ENCODE measurements at places on chromosomes 6 and 20.

DNA sequence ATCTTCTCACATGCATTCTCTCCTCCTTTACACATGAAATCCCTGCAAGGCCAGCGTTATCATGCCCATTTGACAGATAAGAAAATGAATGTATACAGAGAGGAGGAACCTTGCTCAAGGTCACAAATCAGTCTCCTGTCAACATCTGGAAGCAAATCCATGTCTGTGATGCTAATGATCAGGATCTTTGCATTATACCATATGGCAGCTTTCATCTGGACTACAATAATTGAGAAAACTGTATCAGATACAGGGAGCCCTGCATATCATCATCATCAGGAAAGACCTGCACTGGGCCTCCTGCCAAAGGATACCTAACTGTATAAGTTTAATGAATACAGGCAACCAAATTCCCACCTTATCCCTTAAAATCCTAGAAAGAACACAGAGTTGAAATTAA is 213.7 kb downstream of the PTPRT start:
- DNase-seq, result no peak

- DNase-seq, result no peak
Measured at GRCh38 chr6:106749609-106750008, 120.2 kb downstream of the QRSL1 start.

DNA sequence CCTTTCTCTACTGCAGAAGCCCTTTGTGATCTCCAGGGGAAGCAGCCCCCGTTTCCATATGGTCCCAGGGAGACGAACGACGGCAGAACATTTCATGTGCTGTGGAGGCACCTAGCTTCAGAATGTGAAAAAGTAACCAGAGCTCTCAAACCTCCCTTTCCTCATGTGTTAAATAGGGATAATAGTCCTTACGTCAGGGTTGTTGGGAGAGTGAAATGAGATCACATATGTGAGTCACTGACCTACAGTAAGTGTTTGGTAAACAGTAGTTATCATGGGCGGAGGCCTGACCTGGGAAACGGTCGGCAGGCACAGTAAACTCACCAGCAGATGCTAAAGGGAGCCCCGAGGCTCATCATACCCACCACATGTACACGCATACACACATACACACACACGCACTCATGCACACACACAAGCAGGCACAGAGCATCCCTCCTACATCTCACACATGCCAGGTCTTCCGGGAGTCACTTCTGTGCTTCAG is 89.7 kb downstream of the LY86 start:
- DNase-seq, result no peak

DNA sequence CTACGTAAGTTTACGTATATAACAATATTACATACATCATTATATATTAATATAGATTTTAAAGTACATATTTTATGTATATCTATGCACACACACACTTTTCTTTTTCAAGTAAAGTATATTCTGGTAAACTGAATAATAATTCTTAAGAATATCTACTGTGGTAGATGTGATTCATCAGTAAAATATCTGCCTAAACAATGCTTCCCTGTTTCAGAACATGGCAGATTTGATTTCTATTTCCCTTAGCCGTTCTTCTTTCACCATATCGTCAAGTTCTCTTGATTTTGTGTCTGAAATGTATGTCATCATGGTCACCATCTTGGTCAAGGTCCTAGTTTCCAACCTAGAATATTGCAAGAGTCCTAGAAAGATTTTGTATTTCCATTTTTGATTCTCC is 195.6 kb downstream of the HDGFL1 start:
- DNase-seq, result no peak

GRCh38 chr6:116438590-116439448 is 22.4 kb upstream of the CALHM6 start:
- DNase-seq, result no peak

DNA sequence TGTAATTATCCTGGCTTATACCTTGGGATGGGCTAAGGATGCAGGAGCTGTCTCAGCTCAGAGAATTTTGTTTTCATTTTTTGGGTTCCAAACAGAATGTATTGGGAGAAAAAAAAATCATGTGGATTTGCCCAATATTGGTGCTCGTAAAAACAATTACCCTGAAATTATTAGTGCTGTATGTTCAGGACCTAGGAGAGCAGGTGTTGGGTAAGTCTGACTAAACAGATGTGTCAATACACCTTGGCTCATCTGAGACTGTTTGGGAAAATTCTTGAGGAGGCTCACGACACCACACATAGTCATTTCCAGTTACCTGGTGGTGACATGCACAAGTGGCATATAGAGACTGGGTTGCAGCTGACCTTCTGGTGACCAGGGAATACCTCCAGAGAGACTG is 802.1 kb upstream of the FLRT3 start:
- DNase-seq, result no peak

GRCh38 chr20:24403406-24403805 is 66.0 kb upstream of the SYNDIG1 start:
- DNase-seq, result no peak

GRCh38 chr6:159977255-159977903 is 8.5 kb downstream of the IGF2R start:
- DNase-seq, result peak; percentile 38

DNA sequence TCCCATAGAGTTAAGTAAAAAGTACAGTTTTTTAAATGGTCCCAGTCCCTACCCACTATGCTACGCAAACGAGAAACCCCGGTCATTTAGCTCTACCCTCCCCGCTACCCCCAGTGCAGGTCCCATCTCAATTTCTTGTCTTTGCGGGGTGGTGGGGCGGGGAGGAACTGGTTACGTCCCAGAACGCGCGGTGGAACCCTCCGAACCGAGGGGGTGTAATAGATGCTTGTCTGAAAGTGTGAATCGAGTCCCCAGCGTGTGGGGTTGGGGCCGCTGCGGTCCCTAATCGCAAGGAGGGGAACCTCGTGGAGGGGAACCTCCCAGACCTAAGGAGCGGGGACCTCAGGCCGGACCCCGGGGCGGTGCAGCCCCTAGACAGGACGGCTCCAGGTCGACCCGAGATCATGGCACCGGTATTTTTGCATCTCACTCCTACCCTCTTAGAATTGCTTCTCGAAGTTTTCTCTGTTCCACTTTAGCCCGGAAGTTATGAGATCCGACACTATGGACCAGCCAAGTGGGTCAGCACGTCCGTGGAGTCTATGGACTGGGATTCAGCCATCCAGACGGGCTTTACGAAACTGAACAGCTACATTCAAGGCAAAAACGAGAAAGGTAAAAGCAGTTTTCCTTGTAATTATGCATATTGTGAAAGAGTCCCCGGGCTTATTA is 779 bp downstream of the HEBP2 start:
- no peak for DNase-seq

- no peak for DNase-seq
Measured at GRCh38 chr6:41748542-41748941, 1.3 kb upstream of the PGC start.

- no peak for DNase-seq
Measured at GRCh38 chr6:131811500-131811899, 3.7 kb downstream of the ENPP1 start.

DNA sequence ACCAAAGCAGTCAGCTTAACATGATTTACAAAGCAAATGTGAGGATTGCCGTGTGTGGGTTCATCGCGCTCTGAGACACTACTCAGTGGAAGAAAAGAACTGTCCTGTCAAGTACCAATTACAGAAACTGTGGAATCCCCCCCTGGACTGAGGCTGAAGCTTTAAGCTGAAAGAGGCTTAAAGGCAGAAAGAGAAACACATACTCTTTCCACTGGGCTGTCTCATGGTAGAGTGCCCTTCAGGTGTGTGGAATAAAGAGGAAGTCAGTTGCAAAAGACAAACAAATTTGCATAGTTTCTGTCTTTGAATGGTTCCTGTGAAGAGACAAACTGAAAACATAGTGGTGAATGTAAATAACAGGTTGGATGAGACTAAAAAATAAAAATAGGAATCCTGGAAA is 560.4 kb upstream of the SYNCRIP start:
- no peak for DNase-seq

- no peak for DNase-seq
Measured at GRCh38 chr6:122268394-122268793, 131.1 kb upstream of the HSF2 start.
